ENCODE measurements at places on chromosomes 7 and 10.

DNA sequence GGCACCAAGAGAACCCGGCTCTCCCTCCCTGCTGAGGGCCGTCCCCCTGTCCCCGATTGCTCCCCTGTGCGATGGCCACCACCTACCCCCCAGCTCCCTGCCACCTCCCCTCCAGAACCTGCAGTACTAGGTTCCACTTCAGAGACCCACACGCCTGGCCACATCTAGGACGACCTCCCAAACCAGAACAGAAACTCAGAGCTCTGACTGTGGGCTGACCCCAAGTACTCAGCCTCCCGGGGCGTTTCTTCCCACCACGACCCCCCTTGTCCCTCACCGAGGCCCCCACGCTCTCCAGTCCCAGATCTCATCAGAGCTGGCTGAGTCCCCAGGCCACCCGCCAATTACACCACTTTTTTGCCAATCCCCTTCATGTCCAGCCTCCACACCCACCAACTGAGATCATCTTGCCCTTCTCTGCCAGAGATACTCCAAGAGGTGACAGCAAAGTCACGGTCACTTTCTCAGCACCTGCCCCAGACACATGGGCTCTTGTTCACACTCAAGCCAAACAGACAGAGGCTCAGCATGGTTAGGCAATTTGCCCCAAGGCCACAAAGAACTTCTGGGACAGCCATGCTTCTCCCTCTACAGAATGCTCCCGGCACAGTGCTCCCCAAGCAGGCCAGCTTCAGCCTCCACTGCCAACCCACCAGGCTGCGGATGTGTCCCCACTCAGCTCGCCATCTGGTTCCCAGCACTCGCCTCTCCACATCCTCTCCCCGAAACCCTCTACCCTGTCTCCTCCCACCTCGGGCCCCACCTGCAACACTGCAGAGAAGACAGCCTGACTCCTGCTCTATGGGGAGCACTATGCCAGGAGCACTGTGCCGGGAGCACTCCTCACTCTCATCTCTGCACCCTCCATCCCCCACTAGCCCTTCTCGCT lies 4.7 kb downstream of the TMEM120A start:
- no peak for DNase-seq

GRCh38 chr10:77593771-77594470 lies 43.7 kb downstream of the KCNMA1 start:
- DNase-seq: no peak

- no peak for DNase-seq
Observed at GRCh38 chr7:84704380-84704779, 482.5 kb downstream of the SEMA3D start.

GRCh38 chr10:3963191-3963673 lies 178.2 kb upstream of the KLF6 start:
- DNase-seq: no peak

DNA sequence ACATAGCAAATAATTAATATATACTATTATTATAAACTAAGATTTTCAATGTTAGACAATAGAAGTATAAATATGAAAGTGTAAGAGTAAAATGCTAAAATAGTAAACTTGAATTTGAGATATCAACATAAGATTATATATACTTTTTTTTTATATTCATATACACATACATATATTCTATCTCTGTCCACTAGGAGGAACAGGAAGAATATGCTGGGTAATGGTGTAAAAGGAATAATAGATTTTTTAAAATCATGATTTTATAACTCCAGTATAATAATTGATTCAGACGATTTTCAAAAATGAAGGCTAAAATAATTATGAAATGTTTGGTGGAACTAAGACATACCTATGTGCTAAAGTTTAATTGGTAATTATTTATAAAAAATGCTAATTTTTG lies 37.7 kb downstream of the AGMO start:
- no peak for DNase-seq

GRCh38 chr10:117170244-117170643 lies 27.0 kb upstream of the KCNK18 start:
- no peak for DNase-seq

GRCh38 chr10:7707102-7707501 lies 4.0 kb downstream of the ITIH2 start:
- no peak for DNase-seq

DNA sequence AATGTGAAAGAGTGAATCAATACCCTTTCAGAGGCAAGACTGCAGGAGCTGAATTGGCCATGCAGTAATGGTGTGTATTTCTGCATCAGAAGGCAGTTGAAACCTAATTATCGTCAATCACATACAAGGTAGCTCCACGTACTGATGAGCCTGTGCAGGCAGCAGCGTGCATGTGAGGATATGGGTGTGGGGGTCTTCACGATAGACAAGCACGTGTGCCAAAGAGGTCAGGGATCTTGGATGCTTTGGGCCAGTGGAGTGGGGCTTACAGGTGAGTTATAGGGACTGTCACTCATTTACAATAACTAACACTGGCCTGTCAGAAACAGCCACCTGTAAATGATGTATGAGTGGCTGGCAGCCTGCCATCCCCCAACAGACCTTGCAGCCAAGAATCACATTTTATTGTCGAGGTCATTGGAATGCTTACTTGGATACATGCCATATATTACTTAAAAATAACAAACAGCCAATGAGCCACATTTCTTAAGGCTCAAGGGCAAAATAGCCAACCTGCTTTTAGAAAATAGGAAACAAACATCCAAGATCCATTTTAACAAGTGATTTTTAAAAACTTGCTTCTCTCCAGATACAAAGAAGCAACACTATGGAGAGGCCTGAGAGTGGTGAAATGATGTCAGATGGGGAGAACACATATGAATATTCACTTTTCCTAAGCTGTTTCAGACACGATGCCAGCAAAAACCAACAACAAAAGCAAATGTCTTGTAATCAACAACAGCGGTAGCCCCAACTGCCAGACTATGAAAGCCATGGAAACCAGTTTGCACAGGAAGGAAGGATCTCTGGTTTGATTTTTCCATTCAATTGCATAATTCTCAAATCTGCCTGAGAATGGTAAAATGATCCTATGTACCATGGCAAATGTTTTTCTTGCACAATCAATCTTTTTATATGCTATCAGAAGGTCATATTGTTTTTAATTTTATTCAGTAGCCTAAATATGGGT lies 210.7 kb downstream of the SKAP2 start:
- no peak for DNase-seq

- DNase-seq: no peak
Observed at GRCh38 chr10:5450605-5451384, 38.4 kb downstream of the NET1 start.

DNA sequence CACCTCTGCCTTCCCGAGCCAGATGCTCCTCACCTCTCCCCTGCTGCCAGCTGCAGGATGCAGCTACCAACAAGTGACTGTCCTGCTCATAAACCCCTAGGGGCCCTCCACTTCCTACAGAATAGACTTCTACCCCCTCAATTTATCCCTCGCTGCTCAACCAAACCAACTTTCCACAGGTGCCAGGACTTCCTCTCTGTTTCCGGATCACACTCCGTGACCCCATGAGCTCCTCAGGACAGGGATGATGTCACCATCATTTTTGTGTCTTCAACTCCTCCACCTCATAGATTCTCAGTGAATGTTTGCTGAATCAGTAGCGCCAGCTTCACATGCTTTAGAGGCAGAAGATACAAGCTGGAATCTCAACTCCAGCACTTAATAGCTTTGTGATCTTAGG lies 25.8 kb upstream of the ADRB1 start:
- DNase-seq: no peak

DNA sequence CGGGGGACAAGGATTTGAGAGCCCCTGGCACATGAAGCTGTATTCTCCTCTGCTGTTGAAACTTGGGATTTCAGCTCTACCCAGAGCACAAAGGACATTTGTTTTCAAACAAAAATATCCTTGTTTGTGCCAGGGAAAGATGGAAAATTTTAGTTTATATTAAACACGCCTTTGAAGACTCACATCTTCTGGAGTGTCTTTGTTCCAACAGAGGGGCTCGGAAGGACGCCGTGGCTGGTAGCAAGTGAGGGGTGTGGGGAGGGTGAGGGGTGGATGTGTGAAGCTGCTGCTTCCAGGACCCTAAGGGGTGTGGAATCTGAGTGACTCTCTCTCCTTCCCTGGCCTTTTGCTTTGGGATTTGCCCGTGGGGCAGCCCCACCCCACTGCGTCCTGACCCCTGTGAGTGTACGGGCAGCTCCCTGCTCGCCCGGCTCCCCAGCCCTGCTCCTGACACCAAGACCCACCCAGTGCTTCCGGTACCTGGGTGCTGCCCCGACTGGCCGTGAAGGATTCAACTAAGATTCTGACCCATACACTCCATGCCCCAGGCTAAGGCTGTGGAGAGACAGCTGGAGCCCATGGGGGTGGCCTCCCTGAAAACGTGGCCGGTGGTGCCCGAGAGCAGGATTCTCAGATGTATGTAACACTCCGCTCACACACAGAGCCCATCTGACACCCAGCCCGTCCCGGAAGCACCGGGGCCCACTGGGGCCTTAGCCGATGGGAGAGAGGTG lies 59.6 kb downstream of the ZRANB1 start:
- DNase-seq: no peak

DNA sequence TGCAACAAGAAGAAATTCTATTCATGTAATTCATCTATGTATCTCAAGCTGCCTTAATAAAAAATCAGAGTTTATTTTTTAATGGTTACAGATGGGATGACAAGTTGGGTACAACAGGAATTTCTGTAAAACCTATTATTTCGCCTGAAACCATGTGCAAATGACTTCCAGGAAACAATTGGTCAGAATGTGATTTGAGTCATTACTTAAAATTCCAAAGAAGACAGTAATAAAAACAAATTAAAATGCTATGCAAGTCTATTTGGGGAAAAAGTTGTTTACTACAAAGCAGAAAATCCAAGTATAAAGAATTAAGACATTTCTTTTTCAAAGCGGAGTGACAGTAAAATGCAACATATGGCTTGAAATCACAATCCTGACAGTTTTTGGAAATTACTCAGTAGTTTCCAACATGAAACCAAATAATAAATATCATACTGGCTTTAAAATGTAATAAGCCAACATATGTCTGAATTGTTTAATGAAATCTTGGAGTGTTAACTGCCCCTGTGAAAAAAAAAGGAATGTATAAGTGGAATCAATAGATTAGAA lies 41.5 kb upstream of the SEMA3C start:
- no peak for DNase-seq

Data from HS-5 (cell line).